ENCODE measurements at places on chromosomes 2 and 18. TPM values are rescaled to one million over a fixed set of nuclear protein-coding genes. Genes with fewer than 3 reads are reported as not detected.

DDX18 gene
- total RNA-seq: 51.9 TPM

DNA sequence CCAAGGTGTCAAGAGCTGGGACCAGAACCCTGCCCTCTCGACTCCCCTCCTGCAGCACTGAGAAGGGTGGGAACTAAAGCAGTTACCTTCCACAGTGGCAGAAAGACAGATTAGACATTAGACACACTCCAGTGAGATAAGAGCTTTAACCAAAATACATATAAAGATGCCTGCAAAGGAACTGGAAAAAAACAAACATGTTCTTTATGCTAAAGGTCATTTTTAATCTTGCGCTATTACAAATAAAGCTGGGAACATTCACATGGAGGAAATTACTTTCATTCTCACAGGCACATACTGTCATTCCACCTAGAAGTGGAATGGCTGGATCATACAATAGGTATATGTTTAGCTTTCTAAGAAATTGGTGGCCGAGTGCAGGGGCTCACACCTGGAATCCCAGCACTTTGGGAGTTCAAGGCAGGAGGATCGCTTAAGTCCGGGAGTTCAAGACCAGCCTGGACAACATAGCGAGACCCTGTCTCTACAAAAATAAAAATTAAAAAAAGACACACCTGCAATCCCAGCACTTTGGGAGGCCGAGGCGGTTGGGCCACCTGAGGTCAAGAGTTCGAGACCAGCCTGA, 41.9 kb downstream of the C2orf76 start:
- DNase-seq: no peak

GRCh38 chr18:59266886-59267502, 6.3 kb downstream of the RAX start:
- DNase-seq: no peak

- no peak for DNase-seq
These were observed 98.2 kb downstream of the TNS1 start for GRCh38 chr2:217904614-217904965.

- no peak for DNase-seq
These were observed 43.6 kb downstream of the SCTR start for GRCh38 chr2:119480718-119481142.

DNA sequence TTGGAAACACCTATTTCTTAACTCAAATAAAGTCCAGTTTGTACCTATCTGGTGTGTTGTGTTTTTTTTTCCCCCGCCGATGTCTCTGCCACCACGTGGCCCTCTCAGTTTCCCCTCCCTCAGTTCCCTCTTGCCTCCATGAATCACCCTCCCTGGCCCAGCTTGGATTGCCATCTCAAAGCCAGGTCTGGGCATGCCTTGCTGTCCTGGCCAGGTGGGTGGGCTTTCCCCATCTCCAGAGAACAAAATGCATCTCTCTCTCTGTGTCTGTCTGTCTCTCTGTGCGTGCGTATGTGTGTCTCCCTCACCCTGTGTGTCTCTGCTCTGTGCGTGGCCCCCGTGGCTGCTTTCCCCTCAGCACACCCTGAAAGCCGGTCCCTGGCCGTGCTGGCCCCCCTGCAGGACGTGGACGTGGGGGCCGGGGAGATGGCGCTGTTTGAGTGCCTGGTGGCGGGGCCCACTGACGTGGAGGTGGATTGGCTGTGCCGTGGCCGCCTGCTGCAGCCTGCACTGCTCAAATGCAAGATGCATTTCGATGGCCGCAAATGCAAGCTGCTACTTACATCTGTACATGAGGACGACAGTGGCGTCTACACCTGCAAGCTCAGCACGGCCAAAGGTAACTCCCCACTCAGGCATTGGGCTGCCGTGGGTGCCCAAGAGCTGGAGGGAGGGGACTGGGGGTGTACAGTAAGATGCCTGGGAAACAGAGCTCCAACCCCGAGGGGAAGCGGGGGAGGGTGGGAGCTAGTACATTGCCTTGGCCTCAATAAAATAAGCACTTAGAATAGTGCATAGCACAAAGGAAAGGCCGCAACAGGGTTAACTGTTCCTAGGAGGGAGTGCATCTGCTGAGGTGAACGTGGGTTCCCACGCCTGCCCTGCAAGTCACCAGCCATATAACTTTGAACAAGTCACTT, 31.6 kb upstream of the GMPPA start:
- no peak for DNase-seq

DNA sequence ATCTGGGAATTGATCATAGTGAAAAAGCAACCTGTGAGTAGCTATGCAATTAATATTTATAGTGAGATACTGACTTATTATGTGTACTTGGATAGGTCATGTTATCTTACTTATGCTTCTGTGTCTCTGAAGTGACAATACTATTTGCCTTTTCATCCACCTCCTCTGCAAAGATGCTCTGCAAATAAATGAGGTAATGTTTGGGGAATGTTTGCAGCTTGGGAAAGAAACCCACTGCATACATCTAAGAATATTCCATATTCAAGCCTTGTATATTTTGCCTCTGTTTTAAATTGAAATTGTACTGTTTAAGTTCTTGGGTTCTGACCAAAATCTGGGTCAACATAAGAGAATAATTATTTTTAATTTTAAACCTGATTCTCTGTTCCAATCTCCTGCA, 217.4 kb upstream of the DTNA start:
- DNase-seq: no peak

CROCC2 gene
- not detected for total RNA-seq

SLC25A52 gene
- total RNA-seq: not detected

POLR1A gene
- 23.1 TPM for total RNA-seq

- no peak for DNase-seq
These were observed 16.2 kb downstream of the GALNT1 start for GRCh38 chr18:35597758-35598157.
